ENCODE measurements at places on chromosomes 5 and 9. TPM values are rescaled to one million over a fixed set of nuclear protein-coding genes. Genes with fewer than 3 reads are reported as not detected.
A peak's percentile ranks its signal among the peaks of the same experiment; 100 is the strongest.

- no peak for DNase-seq
Observed at GRCh38 chr9:4116723-4117460, 183.0 kb downstream of the GLIS3 start.

DNA sequence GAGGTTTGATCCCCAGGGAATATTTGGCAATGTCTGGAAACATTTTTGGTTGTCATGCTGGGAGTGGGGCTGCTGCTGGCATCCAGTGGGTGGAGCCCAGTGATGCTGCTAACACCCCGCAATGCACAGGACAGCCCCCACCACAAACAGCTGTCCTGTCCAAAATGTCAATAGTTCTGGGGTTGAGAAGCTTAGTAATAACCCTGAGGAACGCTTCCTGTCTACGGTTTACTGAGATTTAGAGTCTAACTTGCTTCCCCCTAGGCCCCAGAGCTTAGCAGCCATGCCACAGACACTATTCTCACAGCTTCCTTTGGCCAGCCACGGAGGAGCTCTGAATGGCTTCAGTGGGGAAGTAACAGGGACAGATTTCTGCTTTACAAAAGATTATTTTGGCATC is 66.5 kb downstream of the MSX2 start:
- DNase-seq: no peak

DNA sequence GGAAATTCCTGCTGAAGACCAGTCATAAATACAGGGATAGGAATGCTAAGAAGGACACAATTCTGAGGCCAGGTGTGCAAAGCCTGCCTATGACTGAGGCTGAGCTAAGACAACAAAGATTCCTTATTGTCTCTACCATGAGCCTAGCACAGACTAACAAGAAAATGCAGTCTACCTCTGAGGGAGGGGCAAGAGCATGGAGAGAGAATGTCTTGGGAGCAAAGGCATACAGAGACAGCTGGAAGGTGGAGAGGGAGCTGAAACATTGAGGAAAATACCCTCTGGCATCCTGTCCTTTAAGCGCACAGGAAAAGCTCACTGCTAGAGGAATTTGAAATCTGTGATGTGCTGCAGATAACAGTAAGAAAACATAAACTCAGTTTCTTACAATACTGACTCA is 8.8 kb upstream of the C9orf40 start:
- no peak for DNase-seq

GRCh38 chr9:110334183-110334582 is 3.5 kb downstream of the TXNDC8 start:
- DNase-seq: no peak

The SPATA31E1 gene
- total RNA-seq: not detected

DNA sequence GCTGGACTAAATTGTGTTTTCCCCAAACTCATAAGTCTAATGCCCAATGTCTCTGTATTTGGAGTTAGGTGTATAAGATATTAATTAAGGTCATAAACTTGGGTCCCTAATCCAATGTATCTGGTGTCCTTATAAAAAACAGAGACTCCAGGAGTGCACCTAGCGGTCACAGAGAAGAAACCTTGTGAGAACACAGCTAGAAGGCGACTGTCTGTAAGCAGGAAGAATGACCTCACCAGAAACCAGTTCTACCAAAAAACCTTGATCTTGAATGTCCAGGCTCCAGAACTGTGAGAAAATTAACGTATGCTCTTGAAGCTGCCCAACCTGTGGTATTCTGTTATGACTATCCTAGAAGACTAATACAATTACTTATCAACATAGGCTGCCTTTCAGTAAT is 591.7 kb upstream of the PTPRD start:
- no peak for DNase-seq

- no peak for DNase-seq
Observed at GRCh38 chr9:138024831-138025291, 147.3 kb downstream of the CACNA1B start.

DNA sequence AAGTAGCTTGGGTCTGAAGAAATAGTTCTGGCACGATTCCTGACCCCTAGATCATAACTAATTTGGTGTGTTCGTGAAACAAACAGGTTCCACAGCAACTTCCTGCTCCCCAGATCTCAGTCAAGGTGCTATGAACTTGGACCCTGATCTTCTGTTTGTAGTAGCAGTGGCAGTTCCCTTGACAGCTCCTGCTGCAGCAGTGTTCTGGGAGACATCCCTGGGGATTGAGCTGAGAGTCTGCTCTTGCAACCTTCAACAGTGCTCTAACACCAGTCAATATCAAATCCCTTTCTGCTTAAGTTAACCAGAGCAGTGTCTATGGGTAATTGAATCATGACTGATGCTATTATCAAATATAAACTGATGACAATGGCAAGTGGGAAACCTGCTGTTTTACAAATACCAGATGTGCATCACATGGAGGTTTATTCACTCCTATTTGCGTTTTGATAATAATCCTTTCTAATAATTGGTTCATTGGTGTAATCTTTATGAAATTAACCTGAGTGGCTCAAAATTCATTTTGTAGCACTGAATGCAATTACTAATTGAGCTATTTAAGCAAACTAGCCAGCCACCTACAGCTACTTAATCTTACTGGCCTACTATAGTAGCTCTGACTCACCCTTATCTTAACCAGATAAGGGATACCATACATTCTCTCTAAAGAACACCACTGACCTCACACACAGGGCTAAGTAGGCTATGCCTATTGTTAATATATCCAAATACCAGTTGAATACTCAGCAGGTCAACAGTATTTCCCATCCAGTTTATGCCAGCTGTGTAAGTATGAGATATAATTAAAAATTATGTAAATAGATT is 21.9 kb downstream of the KDM4C start:
- peak; percentile 50 for DNase-seq

The ZBED3 gene
- total RNA-seq: 6.1 TPM

The SPINK13 gene
- not detected for total RNA-seq

The IL7R gene
- total RNA-seq: 0.41 TPM

- DNase-seq: no peak
Observed at GRCh38 chr5:128487041-128487440, 51.0 kb downstream of the FBN2 start.

The PCDHGB2 gene
- 0.28 TPM for total RNA-seq
